ENCODE measurements at places on chromosomes 16 and 17.
A peak's percentile ranks its signal among the peaks of the same experiment; 100 is the strongest.

DNA sequence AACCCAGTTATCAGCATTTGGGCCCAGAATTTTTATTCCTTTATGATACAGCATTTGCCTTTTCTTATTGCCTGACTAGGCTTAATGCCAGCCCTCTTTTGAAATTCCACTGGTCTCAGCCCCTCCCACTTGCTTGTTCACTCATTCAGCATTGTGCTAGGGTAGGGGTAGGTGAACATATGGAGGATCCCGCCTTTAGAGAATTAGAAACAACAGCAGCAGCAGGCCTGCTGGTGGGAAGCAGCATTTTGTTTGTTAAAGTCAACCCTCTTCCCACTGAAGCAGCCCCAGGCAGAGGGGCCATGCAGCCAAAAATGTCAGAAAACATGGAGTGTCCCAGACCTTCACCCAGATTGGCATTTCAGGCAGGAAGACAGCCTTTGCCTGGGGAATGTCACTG lies 1355.2 kb downstream of the CDH8 start:
- no peak for DNase-seq

DNA sequence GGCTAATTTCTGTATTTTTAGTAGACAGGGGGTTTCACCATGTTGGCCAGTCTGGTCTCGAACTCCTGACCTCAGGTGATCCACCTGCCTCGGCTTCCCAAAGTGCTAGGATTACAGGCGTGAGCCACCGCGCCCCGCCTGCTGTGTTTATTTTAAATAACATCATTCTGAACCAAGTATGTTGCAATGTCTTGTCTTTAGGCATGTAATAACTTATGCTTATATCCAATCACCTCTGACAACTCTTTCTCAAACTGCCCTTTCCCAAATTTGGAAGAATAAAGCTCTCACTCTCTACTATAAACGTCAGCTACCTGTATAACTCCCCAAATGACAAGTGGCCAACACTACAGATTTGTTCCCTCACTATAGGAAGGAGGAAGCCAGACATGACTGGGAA lies 103.1 kb upstream of the FA2H start:
- no peak for DNase-seq

DNA sequence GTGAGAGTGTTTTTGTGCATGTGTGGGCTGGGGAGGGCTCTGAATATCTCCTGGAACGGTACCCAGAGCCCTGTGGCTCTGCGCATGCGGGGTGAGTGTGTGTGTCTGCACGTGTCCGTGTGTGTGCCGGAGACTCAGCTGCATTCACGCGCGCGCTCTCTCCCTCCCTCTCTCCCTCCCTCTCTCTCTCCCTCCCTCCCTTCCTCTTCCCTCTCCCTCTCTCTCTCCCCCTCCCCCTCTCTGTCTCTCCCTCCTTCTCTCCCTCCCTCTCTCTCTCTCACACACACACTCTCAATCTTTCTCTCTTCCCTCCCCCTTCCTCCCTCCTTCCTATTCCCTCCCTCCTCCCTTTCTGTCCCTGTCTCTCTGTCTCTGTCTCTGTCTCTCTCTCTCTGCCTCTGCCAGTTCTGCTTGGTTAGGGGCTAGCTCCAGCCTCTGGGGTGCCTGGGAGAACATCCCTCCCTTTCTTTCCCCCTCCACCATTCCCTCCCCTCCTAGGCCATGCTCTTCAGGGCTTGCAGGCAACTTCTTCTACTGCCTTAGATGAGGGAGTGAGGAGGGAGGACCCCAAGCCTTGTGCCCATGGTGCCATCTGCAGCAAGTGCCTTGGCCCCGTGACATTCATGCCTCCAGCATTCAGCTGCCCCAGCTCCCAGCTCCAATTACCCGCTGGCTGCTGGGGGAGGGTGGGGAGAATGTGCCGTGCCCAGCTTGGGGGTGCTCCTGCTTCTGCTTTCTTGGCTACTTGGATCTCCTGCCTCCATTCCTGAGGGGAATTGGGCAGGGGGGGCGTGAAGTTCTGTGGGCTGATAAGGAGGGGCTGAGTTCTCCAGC lies 6.4 kb downstream of the THRA start:
- peak; percentile 75 for DNase-seq

DNA sequence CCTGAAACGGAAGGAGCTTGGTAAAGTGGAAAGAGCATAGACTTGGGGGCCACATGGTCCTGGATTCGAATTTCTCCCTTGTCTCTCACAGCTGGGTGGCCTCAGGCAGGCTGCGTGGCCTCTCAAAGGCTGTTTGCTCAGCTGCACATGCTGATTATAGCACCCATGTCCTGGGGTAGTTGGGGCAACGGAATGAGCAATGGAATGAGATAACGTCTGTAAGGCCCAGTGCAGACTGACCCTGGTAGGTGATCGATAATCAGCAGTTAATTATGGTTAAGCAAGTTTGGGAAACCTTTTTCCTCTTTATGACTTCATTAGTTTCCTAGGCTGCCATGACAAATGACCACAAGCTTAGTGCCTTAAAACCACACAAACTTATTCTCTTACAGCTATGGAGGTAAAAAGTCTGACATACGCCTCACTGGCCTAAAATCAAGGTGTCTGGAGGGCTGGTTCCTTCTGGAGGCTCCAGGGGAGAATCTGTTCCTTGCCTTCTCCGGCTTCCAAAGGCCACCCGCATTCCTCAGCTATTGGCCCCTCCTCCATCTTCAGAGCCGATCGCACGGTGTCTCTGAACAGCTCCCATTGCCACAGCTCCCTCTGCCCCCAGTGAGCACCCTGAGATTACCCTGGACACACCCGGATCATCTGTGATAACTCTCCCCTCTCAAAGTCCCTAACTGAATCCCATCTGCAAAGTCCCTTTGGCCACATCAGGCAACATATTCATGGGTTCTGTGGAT lies 294.9 kb upstream of the FOXF1 start:
- no peak for DNase-seq
